ENCODE measurements at places on chromosomes 1 and 21.

DNA sequence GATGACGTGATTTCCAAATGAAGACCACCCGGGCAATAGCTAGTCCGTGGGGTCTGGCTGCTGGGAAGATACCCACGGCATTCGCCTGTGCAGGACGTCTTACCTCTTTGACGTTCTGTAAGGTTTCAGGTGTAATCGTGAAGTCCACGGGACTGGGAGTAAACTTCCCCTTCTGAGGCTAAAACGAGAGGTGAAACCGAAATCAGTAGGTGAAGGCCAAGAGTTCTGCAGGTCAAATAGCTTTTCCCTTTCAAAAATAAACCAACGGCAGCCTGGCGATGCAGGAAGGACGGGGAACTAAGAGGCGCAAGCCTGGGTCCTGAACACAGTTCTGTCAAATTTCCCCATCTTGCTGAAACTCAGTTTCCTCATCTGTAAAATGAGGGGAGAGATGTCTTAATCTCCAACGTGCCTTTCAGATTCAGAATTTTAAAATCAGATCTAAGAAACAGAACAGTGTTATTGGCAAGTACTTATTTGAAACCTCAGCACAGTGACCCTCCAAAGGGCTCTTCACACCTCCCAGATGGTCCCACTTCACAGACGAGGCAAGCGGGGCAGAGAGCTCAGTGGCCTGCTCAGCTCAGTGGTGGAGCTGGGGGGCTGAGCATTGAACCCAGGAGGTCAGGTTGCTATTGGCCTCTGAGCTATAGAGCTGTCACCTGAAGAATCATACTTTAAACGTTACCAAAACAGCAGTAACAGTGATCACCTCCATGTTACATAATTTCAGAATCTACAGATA is 34.7 kb downstream of the VPS26C start:
- no peak for DNase-seq

- DNase-seq: no peak
Observed at GRCh38 chr1:245488346-245489129, 333.8 kb downstream of the KIF26B start.

DNA sequence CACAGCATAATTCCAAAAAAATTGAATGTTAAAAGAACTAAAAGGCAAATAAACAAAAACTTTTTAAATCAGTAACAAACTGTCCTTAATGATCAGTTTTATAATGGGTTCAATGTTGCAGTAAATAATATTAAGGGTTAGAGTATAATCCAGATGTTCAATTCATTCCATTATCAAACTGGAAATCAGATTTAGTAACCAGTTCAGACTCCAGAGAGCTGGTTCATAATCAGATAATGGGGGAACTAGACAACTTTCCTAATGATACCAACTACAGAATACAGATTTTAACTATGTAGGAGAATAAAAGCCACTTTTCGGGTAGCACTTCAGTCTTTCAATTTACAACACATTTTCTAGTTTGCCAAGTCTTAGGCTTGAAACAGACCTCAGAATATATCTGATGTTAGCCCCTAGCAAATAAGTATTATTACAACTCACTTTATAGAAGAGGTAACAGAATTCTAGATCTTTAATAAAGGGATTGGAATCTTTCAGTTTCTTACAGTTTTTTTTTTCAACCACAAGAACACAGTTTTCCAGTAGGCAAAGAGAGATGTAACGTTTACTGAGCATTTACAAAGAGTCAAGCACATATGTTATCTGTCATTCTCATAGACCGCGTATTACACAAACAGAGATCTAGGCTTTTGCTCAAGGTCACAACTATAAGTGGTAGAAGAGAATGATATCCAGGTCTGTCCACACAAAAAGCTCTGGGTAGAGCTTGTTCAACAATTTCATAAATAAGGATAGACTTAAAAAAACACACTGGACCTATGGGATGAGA is 1.9 kb upstream of the DCAF6 start:
- DNase-seq: no peak

- DNase-seq: no peak
Observed at GRCh38 chr1:218383681-218384080, 38.5 kb downstream of the TGFB2 start.

DNA sequence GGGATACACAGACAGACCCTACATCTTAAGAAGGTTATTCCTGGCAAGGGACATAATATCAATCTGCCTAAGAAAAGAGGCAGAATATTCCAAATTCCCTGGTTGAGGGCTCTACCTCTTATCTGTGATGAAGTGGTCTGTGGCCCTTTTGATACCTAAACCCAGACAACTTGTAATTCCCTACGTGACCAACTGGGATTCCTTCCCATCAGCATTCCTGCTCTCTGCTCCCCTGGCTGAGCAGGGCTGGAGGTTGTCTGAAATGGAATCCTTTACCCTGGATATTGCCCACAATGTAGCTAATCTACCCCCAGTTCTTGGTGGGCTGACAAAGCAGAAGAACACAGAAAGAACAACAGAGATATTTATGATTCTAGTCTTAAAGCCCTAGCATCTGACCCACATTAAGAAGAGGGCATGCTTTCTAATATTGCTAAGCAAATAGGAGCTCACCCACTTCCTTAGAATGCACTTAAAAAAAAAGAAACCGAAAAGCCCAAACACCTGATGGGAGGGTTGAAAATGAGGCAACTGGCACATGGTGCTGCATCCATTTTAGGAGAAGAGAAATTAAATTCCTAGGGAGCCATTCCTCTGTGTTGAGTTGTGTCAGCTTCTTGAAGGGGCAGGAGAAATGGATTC is 36.8 kb downstream of the GADD45A start:
- DNase-seq: no peak

GRCh38 chr1:87647430-87648177 is 318.9 kb downstream of the LMO4 start:
- no peak for DNase-seq

- no peak for DNase-seq
Observed at GRCh38 chr1:157335056-157335455, 196.9 kb upstream of the ETV3 start.

DNA sequence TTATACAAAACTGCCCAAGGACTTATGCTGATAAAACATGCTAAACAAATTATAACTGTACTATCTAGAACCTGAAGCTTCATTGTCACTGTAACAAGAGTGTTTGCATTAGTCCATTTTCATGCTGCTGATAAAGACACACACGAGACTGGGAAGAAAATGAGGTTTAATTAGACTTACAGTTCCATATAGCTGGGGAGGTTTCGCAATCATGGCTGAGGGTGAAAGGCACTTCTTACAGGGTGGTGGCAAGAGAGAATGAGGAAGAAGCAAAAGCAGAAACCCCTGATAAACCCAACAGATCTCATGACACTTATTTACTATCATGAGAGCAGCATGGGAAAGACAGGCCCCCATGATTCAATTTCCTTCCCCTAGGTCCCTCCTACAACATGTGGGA is 100.4 kb downstream of the SPATA6 start:
- no peak for DNase-seq

DNA sequence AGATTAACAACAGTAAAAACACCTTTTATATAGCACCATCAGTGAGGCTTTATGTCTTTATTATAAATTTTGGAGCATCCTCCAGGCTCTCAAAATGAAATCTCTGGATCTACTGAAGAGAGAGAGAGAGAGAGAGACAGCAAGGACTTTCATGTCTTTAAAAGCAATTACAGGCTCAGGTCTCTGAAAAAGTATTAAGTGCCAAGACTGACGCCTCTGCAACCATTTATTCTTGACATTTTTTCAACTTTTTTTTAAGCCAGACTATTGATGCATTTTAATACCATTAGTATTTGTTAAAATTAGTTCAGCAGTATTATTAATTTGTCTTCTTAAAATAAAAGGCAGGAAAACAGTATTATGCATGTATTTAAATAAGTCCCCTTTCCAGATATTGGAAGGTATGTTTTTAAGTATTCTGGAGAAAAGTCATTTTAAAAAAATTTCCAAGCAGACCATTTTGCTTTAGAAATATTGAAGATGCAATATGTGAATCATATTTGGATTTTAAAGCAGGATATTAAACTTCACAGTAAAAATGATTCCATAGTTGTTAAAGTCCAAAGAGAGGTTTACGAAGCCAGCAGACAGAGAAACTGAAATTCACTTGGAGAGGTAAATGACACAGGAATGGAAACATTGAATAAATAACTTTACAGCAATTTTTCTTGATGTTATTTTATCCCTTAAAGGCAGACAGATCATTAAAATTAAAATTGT is 35.4 kb upstream of the APOBEC4 start:
- DNase-seq: no peak

GRCh38 chr21:37766129-37766528 is 150.1 kb downstream of the KCNJ6 start:
- no peak for DNase-seq

DNA sequence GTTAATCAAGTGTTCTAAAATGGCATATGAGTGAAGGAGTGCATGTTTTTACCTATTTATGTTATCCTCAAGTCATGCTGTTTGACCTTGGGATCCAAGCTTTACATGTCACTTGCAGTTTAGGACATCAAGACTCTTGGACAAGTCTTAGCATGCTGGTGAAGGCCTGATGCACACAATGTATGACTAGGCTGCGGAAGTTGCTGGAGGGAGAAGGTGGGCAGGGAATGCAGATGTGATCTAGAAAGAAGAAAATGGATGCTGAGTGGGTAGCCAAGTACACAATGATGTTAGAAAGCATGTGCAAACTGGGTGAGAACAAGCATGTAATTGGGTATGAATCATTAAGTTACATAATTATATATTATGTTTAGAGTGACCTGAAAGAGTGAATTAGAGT is 301.8 kb downstream of the BRINP2 start:
- DNase-seq: no peak

- no peak for DNase-seq
Observed at GRCh38 chr1:11525516-11525915, 46.6 kb downstream of the DISP3 start.

DNA sequence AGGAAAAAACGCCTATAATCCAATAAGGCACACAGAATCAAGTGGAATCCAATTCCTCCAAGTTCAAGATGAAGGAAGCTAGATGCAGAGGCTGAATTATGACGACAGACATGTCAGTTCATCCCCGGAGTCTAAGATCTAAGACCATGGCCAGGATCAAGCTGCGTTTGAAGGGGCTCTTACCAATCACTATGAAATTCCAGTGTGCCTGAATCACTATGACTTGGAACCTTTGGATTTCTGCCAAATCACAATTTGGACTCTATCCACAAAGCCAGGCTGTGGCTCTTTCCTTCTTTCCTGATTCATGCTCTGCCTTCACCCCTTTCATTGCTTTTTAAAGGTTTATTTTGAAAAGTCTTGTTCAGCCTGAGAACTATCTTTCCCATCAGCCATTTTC is 17.1 kb downstream of the OLIG2 start:
- DNase-seq: no peak

DNA sequence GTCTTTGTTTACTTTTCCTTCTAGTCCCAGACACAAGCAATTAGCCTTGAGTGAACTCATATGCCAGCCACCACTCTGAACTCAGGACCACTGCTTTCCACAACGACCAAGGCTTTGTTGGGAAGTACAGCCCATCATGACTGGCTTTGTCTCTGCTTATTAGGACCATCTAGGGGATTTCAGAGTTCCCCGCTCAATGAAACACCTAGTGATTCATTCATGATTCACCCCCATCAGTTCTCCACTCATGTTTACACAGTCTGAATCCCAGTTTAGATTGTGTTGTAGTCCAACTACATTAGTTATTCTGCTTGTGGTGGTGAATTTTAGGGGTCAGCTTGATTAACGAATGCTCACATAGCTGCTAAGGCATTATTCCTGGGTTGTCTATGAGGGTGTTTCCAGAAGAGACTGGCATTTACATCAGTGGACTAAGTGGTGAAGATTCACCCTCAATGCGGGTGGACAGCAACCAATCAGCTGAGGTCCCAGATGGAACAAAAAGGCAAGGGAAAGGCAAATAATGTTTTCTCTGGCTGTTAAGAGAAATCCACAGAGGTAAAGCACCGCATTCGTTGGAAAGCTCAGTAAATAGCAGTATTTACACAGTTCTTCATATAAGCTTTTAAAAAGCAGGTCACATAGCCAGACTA is 122.7 kb downstream of the RGS21 start:
- no peak for DNase-seq

DNA sequence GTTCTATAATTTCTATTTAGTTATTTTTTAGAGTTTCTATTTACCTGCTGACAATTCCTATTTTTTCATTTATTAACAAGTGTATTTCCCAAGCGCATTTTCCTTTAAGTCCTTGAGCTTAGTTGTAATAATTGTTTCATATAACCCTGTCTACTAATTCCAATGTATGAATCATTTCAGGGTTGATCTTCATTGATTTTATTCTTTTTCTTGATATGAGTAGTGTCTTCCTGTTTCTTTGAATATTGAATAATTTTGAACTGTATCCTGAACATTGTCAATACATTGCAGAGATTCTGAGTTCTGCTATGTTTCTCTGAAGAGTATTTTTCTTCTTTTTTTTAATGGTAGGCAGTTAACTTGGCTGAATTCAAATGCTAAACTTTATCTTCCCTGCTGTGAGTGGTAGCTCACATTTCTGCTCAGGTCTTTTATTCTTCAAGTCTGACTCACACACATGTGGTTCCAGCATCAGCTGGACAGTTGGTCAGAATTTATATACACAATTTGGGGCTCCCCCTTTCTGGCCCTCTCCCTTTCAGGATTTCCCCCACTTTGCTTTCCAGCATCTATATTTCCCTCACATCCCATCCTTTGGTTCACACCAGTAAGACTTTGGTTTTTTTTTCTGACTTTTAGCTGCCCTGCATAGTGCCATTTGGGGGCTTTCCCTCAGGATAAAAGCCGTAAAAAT is 54.4 kb upstream of the WDR26 start:
- DNase-seq: no peak

DNA sequence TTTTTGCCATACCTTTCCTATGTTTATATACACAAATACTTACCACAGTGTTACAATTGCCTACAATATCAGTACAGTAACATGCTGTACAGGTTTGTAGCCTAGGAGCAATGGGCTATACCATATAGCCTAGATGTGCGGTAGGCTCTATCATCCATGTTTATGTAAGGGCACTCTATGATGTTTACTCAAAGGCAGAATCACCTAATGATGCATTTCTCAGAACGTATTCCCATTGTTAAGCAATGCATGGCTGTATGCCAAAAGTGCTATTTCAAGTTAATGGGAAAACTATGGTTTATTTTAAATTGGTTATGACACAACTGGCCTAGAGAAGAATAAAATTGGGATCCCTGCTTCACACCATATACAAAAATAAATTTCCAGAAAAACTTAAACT is 36.9 kb upstream of the DISP1 start:
- no peak for DNase-seq

DNA sequence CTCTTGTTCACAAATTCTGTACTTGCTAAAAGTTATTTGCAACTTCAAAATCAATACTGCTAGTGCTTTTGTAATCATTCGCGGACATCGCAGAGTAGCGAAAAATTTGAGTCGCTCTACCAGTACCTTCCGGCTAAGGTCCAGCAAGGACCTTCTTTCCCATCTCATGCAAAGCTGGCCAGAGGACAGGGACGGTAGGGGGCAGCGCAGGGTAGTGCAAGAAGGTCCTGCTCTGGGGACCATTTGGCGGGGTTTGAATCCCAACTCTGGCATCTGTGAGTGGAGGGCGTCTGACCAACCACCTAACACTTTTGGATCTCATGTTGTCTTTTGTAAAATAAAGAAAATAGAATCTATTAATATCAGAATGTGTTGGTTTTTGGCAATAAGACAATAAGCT is 258.3 kb downstream of the SPATA17 start:
- DNase-seq: no peak

- no peak for DNase-seq
Observed at GRCh38 chr1:30805304-30806003, 47.9 kb upstream of the LAPTM5 start.

All from central memory CD4-positive, alpha-beta T cell (primary cell).